Stimulated activated CD8-positive, alpha-beta memory T cell treated with anti-CD3 and anti-CD28 coated beads, Interleukin-15, amount 100 ng/mL, for 1 hour (primary cell): ENCODE measurements at places on chromosomes 11 and 22.
A peak's percentile ranks its signal among the peaks of the same experiment; 100 is the strongest.

GRCh38 chr11:45622861-45623260, 42.6 kb downstream of the CHST1 start:
- no peak for DNase-seq

DNA sequence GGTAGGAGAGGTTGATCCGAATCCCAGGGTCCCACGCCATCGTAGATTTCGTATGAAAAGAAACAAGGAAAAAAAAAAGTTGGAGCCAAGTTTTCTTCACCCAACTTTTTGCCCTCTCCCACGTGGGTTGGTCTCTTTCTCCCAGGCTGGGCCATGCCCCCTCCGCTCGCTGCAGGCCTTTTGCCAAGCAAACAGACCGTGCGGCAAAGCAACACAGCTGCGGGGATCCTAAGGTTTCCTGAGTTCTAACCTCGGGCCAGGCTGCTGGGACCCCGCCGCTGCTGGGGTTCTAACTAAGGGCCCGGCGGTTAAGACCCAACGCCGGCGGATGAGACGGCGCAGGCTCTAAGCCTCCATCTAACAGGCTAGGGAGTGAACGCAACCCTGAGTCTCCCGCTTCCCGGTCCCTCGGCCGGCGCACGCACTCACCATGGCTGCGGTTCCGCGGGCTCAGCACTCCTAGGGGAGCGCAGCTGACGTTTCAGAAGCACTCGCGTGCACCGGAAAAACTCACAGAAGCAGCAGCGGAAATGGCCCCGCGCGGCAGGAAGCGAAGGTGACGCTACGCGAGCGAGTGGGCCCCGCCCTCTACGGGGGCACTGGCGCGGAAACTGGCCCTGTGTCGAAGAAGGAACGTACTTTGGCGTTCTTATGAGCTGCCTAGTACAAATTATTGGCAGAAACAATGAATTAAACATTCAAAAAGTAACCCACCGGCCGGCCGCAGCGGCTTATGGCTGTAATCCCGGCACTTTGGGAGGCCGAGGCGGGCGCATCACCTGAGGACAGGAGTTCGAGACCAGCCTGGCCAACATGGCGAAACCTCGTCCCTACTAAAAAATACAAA, at the start of gene SNU13:
TSS of gene SNU13 (minus strand) at position 503 of the 847 bp plus-strand sequence. CDS start at position 432, 71 bp downstream.
- peak; percentile 80 for DNase-seq

GRCh38 chr22:49011769-49012648, 815.7 kb downstream of the BRD1 start:
- DNase-seq, result no peak

DNA sequence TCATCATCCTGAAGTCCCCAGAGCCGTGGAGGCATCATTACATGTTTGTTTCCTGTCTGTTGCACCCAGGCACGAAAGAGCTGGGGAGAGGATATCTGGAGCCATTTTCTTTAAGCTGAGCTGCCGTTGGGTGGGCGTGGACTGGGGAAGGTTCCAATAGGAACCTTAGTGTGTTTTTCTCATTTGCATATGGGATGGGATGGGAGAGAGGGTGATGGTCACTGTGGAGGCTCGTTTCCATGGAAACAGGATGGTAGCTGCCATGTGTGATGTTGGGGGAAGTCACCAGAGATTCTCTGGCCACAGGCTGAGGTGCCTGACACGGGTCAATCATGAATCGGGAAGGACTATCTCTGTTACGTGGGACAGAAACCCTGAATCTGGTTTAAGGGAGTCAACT, 39.7 kb downstream of the CACNA1I start:
- no peak for DNase-seq

GRCh38 chr11:125457814-125458343, 38.2 kb downstream of the FEZ1 start:
- no peak for DNase-seq
